ENCODE measurements at places on chromosomes 6 and 20.

GRCh38 chr6:79964607-79965081, 17.3 kb upstream of the ELOVL4 start:
- no peak for DNase-seq

DNA sequence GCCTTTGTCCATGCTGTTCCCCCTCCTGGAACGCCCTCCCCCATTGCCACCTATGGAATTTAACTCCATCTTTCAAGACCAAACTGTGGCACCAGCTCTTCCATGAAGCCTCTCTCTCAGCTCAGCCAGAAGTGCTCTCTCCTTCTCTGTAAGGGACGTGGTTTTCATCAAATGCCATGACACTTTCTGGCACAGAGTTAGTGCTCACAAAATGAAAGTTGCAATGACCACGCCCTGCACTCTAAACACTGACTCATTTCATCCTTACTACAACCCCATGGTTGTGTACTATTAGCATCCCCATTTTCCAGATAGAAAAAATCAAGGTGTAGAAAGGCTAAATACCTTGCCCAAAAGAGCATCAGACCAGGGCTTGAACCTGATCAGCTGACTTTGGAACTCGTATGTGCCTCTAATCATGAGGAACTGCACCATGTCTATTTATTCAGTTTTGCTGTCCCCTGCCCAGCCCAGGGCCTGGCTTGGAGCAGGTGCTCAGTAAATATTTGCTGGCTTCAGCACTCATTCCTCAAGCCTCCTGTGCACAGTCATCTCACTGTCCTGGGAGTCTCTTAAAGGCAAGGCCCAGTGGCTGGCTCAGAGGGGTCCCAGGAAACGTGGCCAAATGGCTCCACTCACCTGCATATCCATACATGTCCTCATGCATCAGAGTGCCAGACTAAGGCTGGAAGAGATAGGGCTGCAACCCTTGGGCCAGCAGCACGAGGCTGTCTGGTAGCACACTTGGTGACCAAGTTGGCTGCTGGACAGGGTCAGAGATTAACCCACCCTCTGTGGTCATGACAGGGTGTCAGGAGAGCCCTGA, 77.9 kb downstream of the MRPL14 start:
- no peak for DNase-seq

DNA sequence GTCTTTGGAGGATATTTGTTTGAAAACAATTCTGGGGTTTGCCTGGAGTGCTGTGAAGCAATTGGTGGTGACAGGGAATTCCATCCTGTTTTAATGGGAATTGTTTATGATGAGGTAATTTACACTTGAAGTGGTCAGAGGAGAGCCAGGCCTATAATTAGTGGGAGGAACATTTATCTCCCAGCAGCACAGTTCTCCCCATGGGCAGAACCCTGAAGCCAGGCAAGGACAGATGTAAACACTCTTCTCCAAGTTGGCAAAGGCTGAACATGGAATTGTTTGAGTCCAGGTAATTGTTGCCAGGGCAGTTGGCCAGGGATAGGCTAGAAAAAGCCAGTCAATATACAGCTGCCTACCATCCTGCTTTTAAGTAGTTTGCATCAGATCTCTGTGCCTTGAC, 789.7 kb downstream of the FRK start:
- no peak for DNase-seq

DNA sequence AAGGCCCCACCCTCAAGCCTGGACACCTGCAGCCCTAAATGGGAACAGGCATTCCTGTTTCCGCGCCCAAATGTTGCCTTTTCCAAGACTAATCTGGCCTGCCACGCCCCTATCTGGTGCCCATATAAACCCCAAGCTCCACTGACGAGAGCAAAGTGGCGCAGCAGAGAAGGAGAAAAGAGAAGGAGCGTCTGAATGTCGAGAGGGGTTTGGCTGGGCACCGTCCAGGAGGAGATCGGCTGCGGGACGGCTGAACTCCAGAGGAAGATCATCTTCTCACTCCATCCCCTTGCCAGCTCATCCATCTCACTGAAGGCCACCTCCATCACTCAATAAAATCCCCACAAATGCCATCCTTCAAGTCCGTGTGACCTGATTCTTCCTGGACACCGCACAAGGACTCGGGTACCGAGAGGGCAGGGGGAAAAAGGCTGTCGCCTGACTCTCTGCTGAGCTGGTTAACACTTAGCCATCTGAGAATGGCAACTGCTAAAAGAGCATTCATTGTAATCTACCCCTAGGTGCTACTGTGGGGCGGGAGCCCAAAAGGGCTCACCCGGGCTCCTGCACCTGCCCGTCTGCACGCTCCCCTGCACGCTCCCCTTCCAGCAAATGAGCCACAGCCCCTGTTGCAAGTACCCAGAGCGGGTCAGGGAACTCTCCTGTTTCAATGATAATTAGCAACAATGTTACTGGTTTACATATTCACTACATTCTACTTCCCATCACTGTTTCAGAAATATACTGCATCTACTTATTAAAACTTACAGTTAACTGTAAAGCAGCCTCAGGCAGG, 23.5 kb downstream of the TAF4 start:
- no peak for DNase-seq

GRCh38 chr6:79468116-79468515, 69.1 kb downstream of the LCA5 start:
- no peak for DNase-seq

DNA sequence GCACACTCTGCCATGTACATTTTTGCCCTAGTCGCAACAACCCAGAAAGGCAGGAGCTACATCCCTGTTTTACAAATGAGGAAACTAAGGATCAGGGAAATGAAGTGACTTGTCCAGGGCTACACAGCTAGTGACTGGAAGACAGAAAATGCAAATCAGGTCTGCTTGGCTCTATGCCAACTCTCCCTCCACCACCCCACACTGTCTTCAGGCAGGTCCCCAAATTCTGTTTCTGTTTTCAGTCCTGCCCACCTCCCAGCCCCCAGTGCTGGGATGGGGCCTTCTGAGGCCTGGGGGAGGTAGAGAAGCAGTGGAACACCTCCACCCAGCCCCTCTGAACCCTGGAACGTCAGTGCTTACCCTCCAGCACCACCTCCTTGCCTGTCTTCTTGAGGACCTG, 5.1 kb downstream of the SNTA1 start:
- no peak for DNase-seq

- no peak for DNase-seq
These were observed 162.8 kb upstream of the AFDN start for GRCh38 chr6:167663784-167664443.

GRCh38 chr6:12291839-12292604, 1.9 kb downstream of the EDN1 start:
- no peak for DNase-seq

- no peak for DNase-seq
These were observed 41.7 kb downstream of the CNKSR3 start for GRCh38 chr6:154468760-154469159.

- DNase-seq: no peak
These were observed 11.3 kb downstream of the NOX3 start for GRCh38 chr6:155444120-155444917.

DNA sequence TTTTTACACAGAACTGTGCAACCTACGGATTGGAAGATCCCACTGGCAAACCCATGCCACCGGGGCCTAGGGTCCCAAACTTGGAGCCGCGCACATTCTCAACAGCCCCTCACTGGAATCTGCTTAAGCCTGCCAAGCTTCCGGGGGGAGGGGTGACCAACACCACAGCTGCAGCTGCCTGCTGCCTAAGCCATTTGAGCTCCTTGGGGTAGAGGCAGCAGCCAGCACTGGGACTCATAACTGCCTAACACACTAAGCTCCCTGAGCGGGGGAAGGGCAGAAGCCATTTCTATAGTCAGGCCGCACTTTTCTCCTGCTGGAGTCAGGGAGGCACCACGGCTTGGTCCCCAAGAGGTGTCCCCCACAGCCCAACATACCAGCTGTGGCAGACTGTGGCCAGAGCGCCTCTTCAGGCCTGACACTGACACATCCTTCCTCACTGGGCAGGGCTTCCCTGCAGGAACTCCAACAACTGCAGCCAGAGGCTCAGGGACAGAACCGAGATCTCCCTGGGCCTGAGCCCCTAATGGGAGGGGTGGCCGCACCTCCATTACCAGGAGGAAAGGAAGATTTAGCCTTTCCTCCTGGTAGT, 270.3 kb upstream of the ECI2 start:
- DNase-seq: no peak

- DNase-seq: no peak
These were observed 1.2 kb upstream of the SYNJ2 start for GRCh38 chr6:157980288-157981131.

DNA sequence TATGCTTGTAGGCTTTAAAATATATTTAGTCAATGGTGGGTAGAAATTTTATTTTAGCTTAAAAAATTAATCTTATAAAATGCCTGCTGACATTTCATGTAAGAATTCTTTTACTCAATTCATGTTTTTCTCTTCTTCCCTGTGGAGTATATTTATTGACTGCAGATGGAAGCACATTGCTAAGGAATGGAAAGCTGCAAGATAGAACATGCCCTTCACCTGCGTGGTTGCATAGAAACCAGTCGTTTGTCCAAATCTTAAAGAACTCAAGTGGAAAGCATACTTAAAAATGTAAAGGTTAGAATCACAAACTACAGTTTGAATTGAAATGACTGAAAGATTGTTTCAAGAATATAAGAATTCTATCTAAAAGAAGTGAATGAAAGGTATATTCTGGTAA, 30.7 kb downstream of the C6orf163 start:
- no peak for DNase-seq

- DNase-seq: no peak
These were observed 1310.5 kb upstream of the CITED2 start for GRCh38 chr6:140684776-140685550.

DNA sequence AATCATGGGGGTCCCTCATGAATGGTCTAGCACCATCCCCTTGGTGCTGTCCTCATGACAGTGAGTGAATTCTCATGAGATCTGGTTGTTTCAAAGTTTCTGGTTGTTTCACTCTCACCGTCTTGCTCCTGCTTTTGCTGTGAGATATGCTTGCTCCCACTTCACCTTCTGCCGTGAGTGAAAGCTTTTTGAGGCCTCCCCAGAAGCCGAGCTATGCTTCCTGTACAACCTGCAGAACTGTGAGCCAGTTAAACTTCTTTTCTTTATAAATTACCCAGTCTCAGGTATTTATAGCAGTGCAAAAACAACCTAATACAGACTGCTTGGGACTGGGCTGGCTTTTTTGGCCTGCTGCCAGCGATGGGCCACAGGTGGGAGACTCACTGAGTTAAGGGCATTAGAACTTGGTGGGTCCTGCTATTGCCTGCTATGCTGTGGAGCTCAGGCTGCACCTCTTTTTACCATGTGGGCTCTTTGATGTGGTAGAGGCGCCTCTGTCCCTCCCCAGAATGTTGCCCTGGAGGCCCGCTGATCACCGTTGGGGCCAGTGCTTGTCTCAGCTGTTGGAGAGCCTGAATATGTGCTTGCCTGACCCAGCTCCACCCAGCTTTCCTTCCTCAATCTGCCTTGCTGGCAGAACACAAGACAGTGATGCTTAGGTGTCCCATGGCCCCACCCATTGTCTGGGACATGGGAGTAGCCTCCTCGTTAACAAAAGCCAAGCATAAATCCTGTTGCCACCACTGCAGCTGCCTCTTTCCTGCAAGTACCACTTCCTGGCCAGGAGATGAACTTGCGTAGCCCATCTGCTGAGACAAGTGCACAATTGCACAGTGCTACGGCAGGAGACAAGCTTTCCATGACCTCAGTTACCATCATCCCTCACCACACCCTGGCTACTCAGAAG, 47.1 kb downstream of the IGF2R start:
- no peak for DNase-seq

GRCh38 chr6:78324213-78324612, 543.1 kb upstream of the IRAK1BP1 start:
- DNase-seq: no peak

DNA sequence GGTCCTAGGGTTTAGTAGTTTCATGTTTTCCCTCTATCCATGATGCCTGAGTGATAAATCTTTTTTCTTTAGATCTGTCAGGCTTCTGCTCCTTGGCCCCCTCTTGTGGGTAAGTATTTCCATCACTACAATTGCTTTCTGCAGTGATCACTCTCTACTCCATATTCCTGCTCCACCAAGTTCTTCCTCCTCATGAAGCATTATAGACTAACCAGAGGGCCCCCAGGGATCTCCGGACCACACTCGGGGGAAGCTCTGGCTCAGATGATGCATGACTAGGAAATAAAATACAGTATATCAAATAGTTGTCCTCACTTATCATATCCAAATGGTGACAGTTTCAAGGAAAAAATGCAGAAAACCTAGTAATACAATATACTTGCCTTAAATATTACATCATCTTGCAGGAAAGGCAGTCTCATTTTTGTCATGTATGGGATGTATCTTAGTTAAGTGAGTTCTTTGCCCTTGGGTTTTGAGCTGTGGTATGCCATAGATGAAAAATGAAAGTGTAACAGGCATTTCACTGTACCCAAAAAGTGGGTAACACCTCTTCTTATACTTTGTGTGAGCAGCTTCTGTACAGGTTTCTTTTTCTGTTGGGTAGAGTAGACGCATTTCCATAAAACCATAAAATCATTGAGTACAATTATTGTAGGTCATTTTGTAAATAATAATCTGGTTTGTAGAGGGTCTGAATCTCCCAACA, 200.9 kb upstream of the EYA4 start:
- DNase-seq: peak; percentile 18

GRCh38 chr6:19205076-19205475, 632.1 kb upstream of the ID4 start:
- DNase-seq: no peak

DNA sequence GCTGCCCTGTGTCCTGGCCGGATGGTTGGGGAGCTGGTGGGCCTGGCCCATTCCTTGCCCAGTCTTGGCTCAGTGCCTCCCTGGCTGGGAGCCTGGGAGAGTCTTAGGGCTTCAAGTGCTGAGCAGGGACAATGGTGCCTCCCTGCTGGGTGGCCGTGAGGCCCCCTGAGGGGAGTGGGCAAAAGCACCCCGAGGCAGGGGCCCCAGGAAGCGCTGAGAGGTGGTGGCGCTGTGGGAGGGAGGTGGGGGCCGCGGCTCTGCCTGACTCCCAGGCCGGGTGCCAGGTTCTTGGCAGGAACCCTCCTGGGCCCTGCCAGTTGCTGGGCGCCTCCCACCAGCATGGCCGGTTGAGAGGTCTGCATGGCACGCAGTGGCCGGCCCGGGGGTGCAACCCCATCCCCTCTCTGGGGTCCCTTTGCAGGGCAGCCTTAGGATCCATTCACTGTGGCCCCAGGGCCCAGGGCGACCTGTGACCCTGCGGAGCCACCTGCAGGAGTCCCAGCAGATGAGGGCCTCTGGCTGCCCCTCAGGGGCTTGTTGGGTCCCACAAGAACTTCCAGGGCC, 9.2 kb upstream of the RPS21 start:
- no peak for DNase-seq

- DNase-seq: no peak
These were observed 72.0 kb upstream of the F13A1 start for GRCh38 chr6:6392214-6393068.

GRCh38 chr6:136108361-136108945, 141.7 kb downstream of the MTFR2 start:
- no peak for DNase-seq

DNA sequence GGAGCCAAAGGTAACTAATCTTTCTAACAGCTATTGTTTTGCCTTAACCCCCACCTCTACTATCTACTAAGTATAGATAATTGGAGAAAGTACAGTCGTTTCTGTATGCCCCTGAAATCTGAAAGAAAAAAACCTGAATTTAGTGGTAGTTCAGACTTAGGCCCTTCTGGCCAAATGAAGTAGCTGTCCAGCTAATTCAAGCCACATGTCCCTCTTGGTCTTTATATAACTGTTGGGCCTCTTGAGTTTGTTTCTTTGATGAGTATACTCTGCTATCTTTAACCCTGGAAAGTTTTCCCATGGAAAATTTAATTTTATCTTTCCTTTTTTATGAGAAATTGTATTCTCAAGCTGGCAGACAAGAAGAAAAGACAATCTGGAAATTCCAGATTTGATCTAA, 73.0 kb upstream of the FAM8A1 start:
- no peak for DNase-seq

- DNase-seq: no peak
These were observed 2.0 kb downstream of the SCRT2 start for GRCh38 chr20:673603-674001.
